ENCODE measurements at places on chromosomes 7 and 10.

DNA sequence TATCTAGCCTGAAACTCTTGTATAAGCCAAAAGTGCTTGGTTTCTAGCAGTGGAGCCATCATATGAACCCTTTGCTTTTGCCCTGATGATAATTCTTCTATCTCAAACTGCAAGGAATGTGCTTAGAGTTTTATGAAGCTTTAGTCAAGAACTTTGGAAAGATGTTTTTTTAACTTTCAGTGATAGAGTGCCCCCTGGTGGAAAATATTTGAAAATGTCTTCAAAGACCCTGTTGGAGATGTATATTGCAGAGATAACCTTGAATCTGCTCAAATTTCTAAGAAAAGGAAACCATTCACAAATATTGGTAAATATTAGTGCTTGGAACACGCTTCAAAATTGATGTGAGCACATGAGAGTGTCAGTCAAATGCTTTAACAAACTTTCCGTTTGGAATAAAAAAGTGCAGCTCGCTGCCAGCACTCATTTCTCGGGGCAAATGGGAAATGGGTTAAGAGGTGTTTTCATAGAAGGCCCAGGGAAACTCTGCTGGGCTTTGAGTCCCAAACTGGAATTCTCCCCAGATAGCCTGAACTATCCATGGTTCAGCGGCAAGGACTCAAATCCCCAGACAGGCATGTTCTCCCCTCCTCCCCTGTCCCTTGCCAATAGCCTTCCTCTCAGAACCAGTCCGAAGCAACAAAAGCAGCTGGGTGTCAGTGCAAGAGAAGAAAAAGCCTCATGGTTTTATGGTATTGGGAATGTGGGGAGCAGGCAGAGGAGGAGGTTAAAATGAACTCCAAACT is 129.3 kb downstream of the MYOF start:
- DNase-seq = peak; percentile 57

GRCh38 chr10:71383972-71384687 is 12.6 kb upstream of the CDH23 start:
- peak; percentile 79 for DNase-seq

GRCh38 chr10:110549211-110549610 is 18.3 kb upstream of the SMC3 start:
- no peak for DNase-seq

DNA sequence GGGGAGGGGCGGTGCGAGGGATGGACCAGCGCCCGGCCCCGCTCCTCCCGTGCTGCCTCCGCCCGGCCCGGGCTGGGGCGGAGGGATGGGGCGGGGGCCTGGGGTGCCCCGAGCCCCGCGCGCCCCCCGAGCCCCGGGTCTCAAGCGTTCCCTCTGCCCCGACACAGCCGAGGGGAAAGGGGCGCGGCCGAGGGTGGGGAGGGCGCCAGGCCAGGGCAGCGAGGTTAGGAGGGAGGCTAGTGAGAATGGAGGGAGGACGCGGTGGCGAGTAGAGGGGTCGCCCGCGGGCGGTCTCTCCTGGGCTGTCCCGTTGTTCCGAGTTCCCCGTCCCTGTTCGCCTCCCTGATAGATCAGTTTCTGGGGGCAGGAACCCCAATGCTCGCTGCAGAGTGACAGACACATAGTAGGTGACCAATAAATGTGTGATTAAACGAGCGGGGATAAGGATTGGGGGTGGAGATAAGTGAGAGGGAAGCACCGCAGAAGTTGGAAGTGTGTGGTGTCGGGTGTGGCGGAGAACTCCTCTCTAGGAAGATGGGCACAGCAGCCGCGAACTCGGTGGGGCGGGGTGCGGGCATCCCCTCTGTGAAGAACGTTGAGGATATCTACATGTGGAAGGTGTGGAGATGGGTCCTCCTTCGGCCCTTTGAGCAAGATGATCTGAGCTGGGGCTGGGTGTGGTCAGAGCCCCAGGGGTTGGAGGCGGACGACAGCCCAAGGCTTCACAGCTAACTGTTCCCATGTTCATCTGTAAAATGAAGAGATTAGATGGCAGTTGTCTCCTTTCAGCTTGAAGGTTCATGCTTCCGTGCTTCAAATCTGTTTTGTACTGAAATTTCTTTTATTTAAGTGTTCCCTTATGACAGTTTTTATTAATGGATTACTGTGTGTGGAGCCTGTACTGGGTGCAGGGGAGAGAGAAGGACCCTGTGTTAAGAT is 580 bp downstream of the ZNF775 start:
- DNase-seq = peak; percentile 49

DNA sequence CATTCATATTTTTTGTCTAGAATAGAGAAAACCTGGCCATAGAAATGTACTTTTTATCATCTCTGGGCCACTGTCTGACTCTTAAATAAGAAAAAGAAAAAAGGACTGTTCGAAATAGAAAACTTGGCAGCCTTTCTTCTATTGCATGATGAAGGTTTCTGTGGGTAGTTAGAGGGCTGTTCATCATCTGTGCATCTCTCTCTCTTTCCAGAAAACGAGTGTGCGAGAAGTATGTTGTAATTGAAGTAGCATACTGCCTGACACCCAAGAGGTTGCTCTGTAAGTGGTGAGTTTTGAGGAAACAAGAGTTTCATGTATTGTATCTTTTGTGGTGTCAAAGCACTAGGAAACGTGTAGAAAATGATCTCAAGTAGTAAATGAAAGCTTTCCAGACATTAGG is 343.2 kb upstream of the TMEM229A start:
- DNase-seq = no peak

- no peak for DNase-seq
Observed at GRCh38 chr7:30920584-30921539, 9.2 kb downstream of the AQP1 start.

All from B cell (primary cell).